ENCODE measurements at places on chromosomes 2 and 18. TPM values are rescaled to one million over a fixed set of nuclear protein-coding genes. Genes with fewer than 3 reads are reported as not detected.

IL37 gene
- not detected for total RNA-seq

ALLC gene
- not detected for total RNA-seq

SLC5A7 gene
- total RNA-seq: 0.11 TPM

ERFE gene
- total RNA-seq: 0.51 TPM

SCN2A gene
- 0.16 TPM for total RNA-seq

PMAIP1 gene
- 0.49 TPM for total RNA-seq

PRSS56 gene
- 0.11 TPM for total RNA-seq

UGT1A3 gene
- not detected for total RNA-seq

All from Right ventricle myocardium inferior (tissue), 1 donor.